ENCODE measurements at places on chromosomes 16 and 17. TPM values are rescaled to one million over a fixed set of nuclear protein-coding genes. Genes with fewer than 3 reads are reported as not detected.

RUNDC1 gene
- 19.2 TPM for total RNA-seq

TMEM100 gene
- total RNA-seq, result 185 TPM

EPOP gene
- total RNA-seq, result 2.1 TPM

UBE2I gene
- total RNA-seq, result 113 TPM

ITGAL gene
- 88.0 TPM for total RNA-seq

AGRP gene
- total RNA-seq, result not detected

TLE7 gene
- not detected for total RNA-seq

FOXL1 gene
- not detected for total RNA-seq

CDYL2 gene
- total RNA-seq, result 6.0 TPM

CDH5 gene
- 54.5 TPM for total RNA-seq

ETV4 gene
- 3.3 TPM for total RNA-seq

CD300E gene
- total RNA-seq, result 10.2 TPM

ODF4 gene
- total RNA-seq, result not detected

ADCY7 gene
- 46.9 TPM for total RNA-seq

All from upper lobe of left lung (tissue), 6 donors.